ENCODE measurements at places on chromosomes 5 and 9. TPM values are rescaled to one million over a fixed set of nuclear protein-coding genes. Genes with fewer than 3 reads are reported as not detected.

GRCh38 chr5:68255305-68256120, 40.0 kb downstream of the PIK3R1 start:
- no peaks in the 10 kb centered on the region for H3K27me3 ChIP-seq
- H3K36me3 ChIP-seq = no peaks in the 10 kb centered on the region
- no peak overlapping the region for H3K27ac ChIP-seq
- no peaks in the 10 kb centered on the region for H3K4me1 ChIP-seq
- DNase-seq = no peak
- H3K4me3 ChIP-seq = no peak overlapping the region

DNA sequence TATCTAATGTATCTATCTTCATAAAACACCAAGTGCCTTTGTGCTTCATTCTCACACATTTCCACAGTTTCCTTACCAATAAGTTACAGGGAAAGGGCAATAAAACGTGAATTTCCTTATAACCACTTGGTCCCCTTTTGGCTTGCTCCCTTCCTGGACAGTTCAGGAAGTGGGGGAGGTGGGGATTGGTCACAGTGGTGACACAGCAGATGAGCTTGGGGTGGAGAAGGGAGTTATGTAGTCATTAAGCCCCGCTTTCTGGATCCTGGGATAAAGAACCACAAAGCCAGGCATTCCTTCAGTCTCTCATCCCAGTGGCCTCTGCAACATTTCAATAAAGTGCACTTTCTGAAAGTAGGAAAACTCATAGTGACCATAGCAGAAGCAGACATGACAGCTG, 47.1 kb upstream of the FYB1 start:
- H3K4me1 ChIP-seq = no peaks in the 10 kb centered on the region
- DNase-seq = no peak
- H3K27ac ChIP-seq = no peak overlapping the region
- H3K36me3 ChIP-seq = no peaks in the 10 kb centered on the region

TERT gene
- total RNA-seq = not detected

ADAMTS16 gene
- total RNA-seq = not detected

DNA sequence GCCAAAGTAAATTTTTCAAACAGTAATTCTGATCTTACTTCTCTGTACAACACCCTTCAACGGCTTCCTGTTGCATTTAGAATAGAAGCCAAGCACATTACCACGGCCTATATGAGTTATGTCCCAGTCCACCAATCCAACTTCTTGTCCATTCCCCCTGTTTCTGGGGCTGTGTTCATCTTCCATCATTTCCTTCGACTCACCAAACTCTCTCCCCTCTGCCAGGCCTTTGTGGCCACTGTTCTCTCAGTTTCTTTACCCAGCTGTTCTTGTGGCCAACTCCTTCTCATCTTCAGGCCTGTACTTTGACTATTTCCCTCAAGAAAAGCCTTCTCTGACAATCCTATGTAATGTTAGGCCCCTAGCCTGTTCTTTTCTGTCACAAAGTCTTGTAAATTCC, 259.4 kb upstream of the EFNA5 start:
- DNase-seq = no peak
- H3K36me3 ChIP-seq = no peaks in the 10 kb centered on the region
- H3K4me1 ChIP-seq = peaks cover 2% of the 10 kb centered on the region
- H3K4me3 ChIP-seq = no peak overlapping the region

GRCh38 chr9:101925498-101925897, 187.1 kb upstream of the GRIN3A start:
- H3K27ac ChIP-seq = no peak overlapping the region
- H3K27me3 ChIP-seq = no peaks in the 10 kb centered on the region
- no peaks in the 10 kb centered on the region for H3K36me3 ChIP-seq
- H3K4me1 ChIP-seq = no peaks in the 10 kb centered on the region

- DNase-seq = no peak
- H3K4me3 ChIP-seq = no peak overlapping the region
- no peaks in the 10 kb centered on the region for H3K27me3 ChIP-seq
Measured at GRCh38 chr9:107684224-107684623, 194.7 kb upstream of the KLF4 start.

- no peak overlapping the region for H3K4me3 ChIP-seq
- peaks cover 19% of the 10 kb centered on the region for H3K4me1 ChIP-seq
- H3K27ac ChIP-seq = peak overlapping the region; percentile 57
- DNase-seq = no peak
- no peaks in the 10 kb centered on the region for H3K27me3 ChIP-seq
Measured at GRCh38 chr9:94921656-94922055, 195.2 kb downstream of the AOPEP start.

DNA sequence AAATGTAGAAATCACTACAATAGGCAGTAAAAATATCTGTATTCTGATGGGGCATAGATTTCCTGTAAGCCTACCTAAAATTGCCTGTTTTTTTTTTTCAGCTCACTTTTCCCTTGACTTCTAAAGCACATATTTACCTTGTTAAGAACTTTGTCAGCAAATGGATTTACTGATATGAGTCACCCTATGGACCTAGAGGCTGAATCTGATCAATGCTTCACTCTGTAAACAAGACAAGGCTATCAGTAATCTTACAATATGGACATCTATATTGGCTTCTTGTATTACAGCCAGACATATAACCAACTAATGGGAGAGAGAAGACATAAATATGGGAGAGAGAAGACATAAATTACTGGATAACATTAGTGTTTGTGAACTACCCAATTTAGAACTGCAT, 792.7 kb upstream of the CHD1 start:
- no peaks in the 10 kb centered on the region for H3K4me1 ChIP-seq
- DNase-seq = no peak
- no peaks in the 10 kb centered on the region for H3K27me3 ChIP-seq

GRCh38 chr9:734831-735511, 106.5 kb upstream of the DMRT1 start:
- no peak overlapping the region for H3K4me3 ChIP-seq
- H3K4me1 ChIP-seq = no peaks in the 10 kb centered on the region
- no peaks in the 10 kb centered on the region for H3K27me3 ChIP-seq
- no peak for DNase-seq
- peaks cover 86% of the 10 kb centered on the region for H3K36me3 ChIP-seq

DNA sequence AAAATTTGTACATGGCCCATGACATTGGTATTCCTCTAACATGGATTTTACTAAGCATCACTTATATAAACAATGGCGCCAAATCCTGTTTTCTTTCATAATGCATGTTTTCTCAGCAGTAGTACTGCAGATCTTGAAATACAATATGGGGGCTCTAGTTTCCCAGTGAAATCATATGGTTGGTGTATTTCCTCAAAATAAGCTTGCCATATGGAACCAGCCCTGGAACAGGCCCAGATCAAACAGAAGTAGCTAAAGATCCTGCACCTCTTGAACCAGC, 163.9 kb downstream of the ZNF608 start:
- no peak overlapping the region for H3K4me3 ChIP-seq
- no peak overlapping the region for H3K27ac ChIP-seq
- no peak for DNase-seq
- H3K4me1 ChIP-seq = peaks cover 9% of the 10 kb centered on the region

PCDHGC4 gene
- 0.22 TPM for total RNA-seq

GRCh38 chr9:69104830-69105527, 69.1 kb upstream of the TJP2 start:
- H3K27me3 ChIP-seq = no peaks in the 10 kb centered on the region
- peak overlapping the region; percentile 76 for H3K27ac ChIP-seq
- H3K36me3 ChIP-seq = no peaks in the 10 kb centered on the region
- peaks cover 17% of the 10 kb centered on the region for H3K4me1 ChIP-seq

NR6A1 gene
- 3.6 TPM for total RNA-seq

DNA sequence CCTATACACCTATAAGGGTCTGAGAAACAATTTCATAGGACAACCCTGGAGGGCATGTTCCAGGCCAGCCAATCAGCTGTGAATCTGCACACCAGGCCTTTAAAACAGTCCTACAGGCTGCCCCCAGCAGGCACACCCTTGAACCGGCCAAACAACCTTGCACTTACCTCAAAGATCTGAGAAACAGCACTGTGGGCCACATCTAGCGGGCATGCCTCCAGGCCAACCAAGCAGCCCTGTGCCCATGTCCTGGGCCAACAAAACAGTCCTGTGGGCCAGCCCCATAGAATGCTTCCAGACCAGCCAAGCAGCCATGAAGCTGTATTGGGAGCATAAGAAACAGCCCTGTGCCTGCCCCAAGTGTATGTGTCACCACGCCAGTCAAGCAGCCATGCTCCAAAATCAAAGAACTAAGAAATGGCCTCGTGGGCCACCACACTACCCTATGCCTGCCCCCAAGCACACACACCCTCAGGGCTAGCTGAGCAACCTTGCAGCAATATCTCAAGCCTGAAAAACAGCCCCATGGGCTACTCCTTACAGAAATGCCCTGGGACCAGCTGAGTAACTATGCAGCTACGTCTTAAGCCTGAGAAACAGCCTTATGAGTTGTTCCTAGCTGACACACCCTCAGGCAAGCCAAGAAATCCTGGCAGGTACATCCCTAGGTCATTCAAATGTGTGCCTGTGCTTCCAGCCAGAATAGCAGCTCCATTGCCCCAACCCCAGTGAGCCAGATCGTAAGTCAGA, 2243.8 kb upstream of the C9orf72 start:
- no peaks in the 10 kb centered on the region for H3K36me3 ChIP-seq
- no peaks in the 10 kb centered on the region for H3K4me1 ChIP-seq
- no peak overlapping the region for H3K27ac ChIP-seq
- H3K4me3 ChIP-seq = no peak overlapping the region
- H3K27me3 ChIP-seq = no peaks in the 10 kb centered on the region
- DNase-seq = no peak

- no peak overlapping the region for H3K27ac ChIP-seq
- H3K4me3 ChIP-seq = no peak overlapping the region
- H3K36me3 ChIP-seq = no peaks in the 10 kb centered on the region
- H3K27me3 ChIP-seq = no peaks in the 10 kb centered on the region
Measured at GRCh38 chr5:73686912-73687311, 60.9 kb downstream of the ARHGEF28 start.

CYLC2 gene
- total RNA-seq = not detected

KIF20A gene
- total RNA-seq = 0.90 TPM

- DNase-seq = no peak
- peaks cover 8% of the 10 kb centered on the region for H3K27me3 ChIP-seq
- H3K36me3 ChIP-seq = no peaks in the 10 kb centered on the region
- H3K4me3 ChIP-seq = no peak overlapping the region
Measured at GRCh38 chr5:146340260-146341081, 1.8 kb downstream of the POU4F3 start.

PCDHGB3 gene
- 1.4 TPM for total RNA-seq

DNA sequence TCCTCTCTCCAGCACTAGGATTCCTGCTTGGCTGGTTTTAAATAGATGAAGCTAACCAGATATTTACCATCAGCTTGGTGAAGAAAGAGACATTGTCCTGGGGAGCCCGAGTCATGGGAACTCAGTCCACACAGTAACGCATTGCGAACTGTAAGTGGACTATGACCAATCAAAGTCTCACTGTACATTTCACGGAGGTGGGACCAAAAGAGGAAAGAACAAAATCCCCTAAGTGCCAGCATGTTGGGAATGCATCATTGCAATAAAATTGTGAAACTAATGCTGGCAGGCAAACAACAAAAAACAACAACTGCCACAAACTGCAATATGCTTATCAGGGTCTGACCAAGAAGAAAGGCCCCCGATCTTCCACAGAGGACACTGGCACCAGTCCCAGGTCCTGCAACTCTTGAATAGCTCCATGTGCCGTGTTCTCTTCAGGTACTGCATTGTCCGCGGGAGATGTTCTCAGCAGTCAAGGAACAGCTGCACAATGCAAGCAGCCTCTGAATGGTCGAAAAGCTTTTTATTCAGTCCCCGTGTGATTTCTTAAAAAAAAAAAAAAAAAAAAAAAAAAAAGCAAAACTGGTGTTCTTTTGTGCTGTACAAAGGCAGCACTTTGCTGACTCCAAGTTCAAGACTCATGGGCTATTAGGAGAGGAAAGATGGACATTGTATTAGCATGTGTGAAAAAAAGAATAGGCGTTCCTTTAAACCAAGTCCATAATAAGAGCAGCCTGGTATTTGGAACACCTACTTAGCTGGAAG, 38.1 kb downstream of the SEMA6A start:
- H3K4me3 ChIP-seq = no peak overlapping the region
- H3K27ac ChIP-seq = no peak overlapping the region
- no peaks in the 10 kb centered on the region for H3K4me1 ChIP-seq
- no peaks in the 10 kb centered on the region for H3K27me3 ChIP-seq

DNA sequence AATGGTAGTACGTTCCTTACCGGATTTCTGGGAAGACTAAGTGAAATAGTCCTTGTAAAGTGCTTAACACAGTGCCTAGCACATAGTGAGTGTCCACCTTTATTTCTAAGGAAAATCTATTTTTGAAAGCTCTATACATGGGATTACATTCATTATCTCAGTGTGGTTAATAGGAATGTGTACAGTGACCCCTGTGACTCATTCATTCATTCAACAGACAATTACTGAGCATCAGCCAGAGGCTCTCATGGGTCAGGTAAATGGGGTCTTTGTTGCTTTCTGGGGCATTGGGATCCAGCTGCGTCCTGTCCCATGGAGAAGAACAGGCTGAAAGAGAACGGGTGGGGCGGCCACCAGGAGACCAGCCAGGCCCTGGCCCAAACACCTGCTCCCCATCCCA, 226.2 kb upstream of the TBC1D2 start:
- DNase-seq = no peak
- no peaks in the 10 kb centered on the region for H3K4me1 ChIP-seq
- no peak overlapping the region for H3K4me3 ChIP-seq
- no peaks in the 10 kb centered on the region for H3K27me3 ChIP-seq

PRELID1 gene
- total RNA-seq = 88.4 TPM
